ENCODE measurements at places on chromosomes 1 and 21.

DNA sequence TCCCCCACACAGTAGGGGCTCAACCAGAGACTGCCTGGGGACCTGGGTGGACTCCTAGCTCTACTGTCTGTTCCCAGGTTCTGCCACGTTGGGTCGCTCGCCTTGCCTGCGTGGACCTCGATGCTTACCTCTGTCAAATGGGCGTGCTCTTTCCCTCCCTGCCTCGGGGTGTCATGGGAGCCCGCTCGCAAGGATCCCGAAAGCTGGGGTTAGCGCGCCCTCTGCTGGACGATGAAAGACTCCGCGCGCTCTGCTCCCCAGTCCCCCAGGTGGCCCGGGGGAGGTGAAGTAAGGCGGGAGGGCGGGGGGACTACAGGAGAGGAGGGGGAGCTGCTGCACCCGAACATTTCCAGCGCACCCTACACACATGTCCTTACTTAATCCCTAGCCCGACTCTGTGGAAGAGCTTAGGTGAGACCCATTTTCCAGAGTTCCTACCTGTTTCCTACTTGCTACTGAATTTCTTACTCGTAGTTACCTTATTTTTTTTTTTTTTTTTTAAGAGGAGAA lies 2.3 kb upstream of the BSND start:
- DNase-seq, result peak; percentile 74

- DNase-seq, result peak; percentile 85
These were observed at the start of gene ZFYVE9 for GRCh38 chr1:52141513-52142219. ZFYVE9 (plus strand) TSS chr1:52142089; CDS start chr1:52233207, 91,118 bp downstream.

DNA sequence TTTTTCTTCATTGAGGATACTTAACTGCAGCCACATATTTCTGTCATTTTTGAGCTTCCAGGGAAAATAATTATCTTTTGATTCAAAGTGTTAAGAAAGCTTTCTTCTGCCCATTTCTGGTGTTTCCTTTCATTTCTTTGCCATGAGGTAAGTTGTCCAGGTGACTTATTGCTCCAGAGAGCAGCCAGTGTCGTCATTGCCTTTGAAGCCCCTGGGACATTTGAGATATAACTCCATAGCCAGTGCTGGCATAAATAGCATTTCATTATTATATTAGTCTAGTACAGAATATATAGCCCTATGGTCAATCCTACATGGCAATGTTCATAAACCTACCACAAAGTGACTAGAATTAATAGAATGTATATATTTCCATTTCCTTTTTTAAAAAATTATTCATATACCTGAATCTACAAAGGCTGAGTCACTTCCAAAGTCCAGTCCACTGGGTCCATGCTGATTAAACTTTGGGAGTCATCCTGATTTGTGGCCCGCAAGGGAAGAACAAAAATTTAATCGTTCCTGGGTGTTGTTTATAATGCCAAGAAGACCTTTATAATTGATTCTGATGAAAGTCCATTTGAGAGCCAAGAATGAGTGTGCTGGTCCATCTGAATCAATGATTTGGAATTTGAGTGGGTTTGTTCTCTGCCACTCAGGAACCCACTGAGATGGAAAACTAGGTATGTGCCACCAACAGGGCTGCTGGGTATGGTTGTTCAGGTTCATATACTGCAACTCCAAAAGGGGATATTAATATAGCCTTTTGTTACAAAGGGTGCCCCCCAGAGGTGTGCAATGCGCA lies 221.8 kb upstream of the PLXNA2 start:
- no peak for DNase-seq

DNA sequence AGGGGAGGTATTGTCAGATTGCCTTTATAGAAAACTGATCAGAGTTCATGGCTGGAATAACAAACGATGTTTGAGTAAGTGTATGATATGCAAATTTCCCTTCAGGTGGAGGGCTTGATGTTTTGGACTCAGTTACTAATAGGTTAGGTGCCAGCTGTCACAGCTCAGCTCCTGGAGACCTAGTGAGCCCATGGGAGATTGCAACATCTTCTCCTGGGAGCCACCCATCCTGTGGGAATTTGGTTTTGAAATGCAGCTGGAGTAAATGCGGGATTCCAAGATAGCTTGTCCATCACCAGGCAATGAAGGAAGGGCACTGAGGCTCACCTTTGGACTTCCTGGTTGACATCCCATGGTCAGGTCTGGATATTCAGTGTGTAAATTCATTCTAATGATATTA lies 211.4 kb upstream of the NRIP1 start:
- DNase-seq, result no peak

DNA sequence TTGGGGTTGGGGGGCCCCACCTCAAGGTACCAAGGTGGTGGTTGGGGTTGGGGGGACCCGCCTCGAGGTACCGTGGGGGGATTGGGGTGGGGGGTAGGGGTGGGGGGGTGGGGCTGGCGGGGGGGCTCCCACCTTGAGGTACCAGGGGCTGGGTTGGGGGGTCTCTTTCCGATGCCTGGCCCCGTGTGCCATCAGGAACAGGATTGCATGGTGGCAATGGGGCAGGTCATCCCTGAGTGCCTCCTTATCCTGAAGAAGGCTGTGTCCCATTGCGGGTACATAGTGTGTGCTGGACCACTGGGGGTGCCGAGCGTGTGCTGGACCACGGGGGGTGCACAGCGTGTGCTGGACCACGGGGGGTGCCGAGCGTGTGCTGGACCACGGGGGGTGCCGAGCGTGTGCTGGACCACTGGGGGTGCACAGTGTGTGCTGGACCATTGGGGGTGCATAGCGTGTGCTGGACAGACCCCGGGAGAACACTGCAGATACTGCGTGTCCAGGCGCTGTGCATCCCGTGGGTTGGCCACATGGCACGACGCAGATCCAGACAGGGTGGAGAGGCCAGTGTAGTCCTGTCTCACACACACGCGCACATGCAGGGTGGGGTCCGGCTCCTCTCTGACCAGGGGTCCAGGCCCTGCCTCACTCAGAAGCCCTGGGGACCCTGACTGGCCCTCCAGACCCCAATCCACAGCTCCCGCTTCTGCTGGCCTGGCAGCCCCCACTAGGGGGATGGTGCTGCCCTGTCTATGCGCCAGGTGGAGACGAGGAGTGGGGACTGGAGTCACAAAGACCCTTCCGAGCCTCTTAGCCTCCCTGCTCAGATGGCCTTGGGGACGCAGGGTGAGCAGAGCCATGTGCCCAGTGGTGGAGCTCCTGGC lies 4.2 kb downstream of the SCNN1D start:
- DNase-seq, result no peak

- DNase-seq, result no peak
These were observed 515.9 kb upstream of the PKN2 start for GRCh38 chr1:88168126-88168525.

GRCh38 chr1:210233495-210234328 lies 1.1 kb downstream of the SERTAD4 start:
- DNase-seq, result peak; percentile 53

All from neuronal stem cell (in vitro differentiated cells).